ENCODE measurements at places on chromosomes 5 and 9. TPM values are rescaled to one million over a fixed set of nuclear protein-coding genes. Genes with fewer than 3 reads are reported as not detected.

Gene NR6A1
- under 0.01 TPM for total RNA-seq

Gene PCDHA7
- total RNA-seq = not detected

Gene PLGRKT
- total RNA-seq = 24.6 TPM

Gene TNFSF15
- total RNA-seq = not detected

- no peaks in the 10 kb centered on the region for H3K36me3 ChIP-seq
- H3K27me3 ChIP-seq = no peaks in the 10 kb centered on the region
- H3K4me3 ChIP-seq = no peak overlapping the region
- H3K4me1 ChIP-seq = no peaks in the 10 kb centered on the region
- DNase-seq = no peak
Measured at GRCh38 chr9:108636013-108636412, 219.8 kb downstream of the ACTL7B start.

GRCh38 chr9:14561929-14562405, 131.3 kb downstream of the ZDHHC21 start:
- H3K27ac ChIP-seq = no peak overlapping the region
- no peaks in the 10 kb centered on the region for H3K27me3 ChIP-seq
- no peaks in the 10 kb centered on the region for H3K36me3 ChIP-seq
- H3K4me1 ChIP-seq = no peaks in the 10 kb centered on the region
- no peak overlapping the region for H3K4me3 ChIP-seq
- no peak for DNase-seq

DNA sequence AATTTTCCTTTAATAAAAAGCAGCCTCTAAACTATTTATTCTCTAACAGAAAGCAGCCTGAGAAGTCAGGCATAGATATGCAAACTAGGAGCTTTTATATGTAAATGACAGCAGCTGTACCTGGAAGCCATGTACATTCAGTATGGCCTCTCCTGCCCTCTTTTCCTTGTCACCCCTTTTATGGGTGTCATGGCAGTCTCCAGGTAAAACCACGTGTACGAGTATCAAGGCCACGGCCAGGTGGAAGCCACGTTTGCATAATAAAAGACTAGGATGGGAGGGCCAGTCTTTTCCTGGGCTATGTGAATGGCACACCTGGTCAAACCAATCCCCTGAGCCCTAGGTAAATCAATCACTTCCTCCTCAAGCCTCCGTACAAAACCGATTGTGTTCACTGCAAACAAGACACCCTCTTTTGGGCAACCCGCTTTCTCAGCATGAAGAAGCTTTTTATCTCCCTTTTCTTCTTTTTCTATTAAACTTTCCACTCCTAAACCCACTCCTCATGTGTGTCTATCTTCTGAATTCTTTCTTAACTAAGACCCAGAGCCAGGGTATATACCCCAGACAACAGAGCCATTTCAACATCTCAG, 419.5 kb upstream of the CTNND2 start:
- H3K27me3 ChIP-seq = no peaks in the 10 kb centered on the region
- no peak overlapping the region for H3K4me3 ChIP-seq
- H3K4me1 ChIP-seq = no peaks in the 10 kb centered on the region
- H3K27ac ChIP-seq = no peak overlapping the region
- DNase-seq = no peak

GRCh38 chr5:7849681-7850394, 1.1 kb downstream of the CFAP90 start:
- H3K4me3 ChIP-seq = peak overlapping the region; percentile 56
- no peaks in the 10 kb centered on the region for H3K36me3 ChIP-seq
- H3K27ac ChIP-seq = peak overlapping the region; percentile 19
- peaks cover 7% of the 10 kb centered on the region for H3K4me1 ChIP-seq

DNA sequence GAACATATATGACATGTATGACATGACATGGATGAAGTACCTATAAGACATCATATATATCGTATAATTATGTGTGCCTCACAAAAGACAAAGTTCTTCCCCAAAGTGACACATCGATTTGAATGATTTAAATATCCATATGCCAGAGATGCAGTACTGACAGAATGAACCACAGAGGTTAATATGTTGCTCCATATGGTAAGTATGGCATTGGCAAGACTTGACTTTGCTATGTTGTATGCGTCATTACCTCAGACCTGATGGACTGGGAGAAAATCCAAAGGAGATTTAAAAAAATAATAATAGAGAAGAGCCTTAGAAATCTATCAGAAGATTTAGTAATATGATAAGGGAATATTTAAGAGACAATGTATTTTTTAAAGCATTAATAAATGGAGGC, 263.2 kb downstream of the PJA2 start:
- no peaks in the 10 kb centered on the region for H3K27me3 ChIP-seq
- H3K27ac ChIP-seq = no peak overlapping the region

GRCh38 chr9:125757834-125758233, 10.7 kb downstream of the PBX3 start:
- H3K36me3 ChIP-seq = no peaks in the 10 kb centered on the region
- DNase-seq = no peak
- H3K4me3 ChIP-seq = no peak overlapping the region
- no peak overlapping the region for H3K27ac ChIP-seq
- no peaks in the 10 kb centered on the region for H3K4me1 ChIP-seq

DNA sequence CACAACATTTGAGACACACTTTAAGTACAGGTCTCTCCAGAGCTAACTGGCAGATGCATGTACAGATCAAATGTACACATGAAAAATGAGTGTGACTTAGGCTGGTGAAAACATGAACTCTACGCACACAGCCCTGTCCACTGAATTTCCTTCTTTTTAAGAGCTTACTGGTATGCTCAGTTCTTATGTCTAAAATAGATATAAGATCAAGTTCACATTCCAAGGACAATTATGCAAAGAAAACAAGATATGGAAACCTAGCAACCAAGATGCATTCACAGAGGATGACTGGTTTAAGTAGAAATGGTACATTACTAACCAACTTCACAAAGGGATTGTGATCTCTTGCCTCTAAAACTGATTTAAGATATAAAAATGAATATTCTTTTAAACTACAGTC, 56.7 kb downstream of the TLE1 start:
- H3K4me1 ChIP-seq = no peaks in the 10 kb centered on the region
- H3K36me3 ChIP-seq = no peaks in the 10 kb centered on the region
- H3K4me3 ChIP-seq = no peak overlapping the region
- DNase-seq = no peak

DNA sequence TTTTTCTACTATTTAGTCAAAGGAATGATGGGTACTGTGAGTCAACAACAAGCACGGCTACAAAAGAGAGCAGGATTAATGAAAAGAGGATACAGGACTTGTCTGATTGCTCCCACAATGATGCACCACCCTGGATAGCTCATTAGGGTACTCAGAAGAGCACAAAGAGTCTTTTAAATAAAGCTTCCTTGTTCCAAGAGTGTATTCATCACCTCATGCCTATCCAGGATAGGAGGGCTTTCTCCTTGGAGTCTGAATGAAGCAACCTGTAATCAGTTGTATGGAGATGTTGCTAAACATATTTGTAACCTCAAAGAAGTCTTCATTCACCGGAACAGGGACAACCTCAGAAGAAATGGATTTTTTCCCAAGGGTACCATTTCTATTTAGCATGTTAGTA, 219.5 kb upstream of the TMEM161B start:
- no peaks in the 10 kb centered on the region for H3K4me1 ChIP-seq
- no peak overlapping the region for H3K27ac ChIP-seq
- no peaks in the 10 kb centered on the region for H3K36me3 ChIP-seq
- DNase-seq = no peak
- no peaks in the 10 kb centered on the region for H3K27me3 ChIP-seq

DNA sequence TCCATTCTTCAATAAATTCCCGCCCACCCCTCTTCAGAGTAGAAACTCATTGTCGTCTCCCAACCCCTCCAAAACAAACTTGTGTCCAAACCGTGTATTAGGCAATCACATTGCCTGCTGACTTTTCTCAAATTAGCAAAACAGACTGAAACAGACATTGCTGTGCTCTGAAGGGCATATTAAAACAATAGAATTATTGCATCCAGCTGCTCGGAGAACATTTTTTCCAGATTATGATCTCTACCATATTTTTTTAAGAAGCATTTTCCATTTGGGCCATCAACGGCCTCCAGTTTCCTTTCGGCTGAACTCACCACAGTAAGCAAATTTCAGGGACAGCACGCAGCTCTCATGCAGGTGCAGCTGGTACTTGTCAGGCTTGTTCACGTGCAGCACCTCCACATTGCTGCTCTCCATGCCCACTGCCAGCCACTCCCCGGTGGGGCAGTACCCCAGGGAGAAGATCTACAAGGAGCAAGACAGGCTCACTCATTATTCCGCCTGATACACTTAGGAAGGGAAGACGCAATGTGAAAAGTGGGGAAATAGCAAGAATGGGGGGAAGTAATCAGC, 104.1 kb downstream of the TLE1 start:
- no peaks in the 10 kb centered on the region for H3K4me1 ChIP-seq
- no peak for DNase-seq

GRCh38 chr5:105475401-105475800, 1912.8 kb upstream of the NUDT12 start:
- no peak overlapping the region for H3K4me3 ChIP-seq
- no peaks in the 10 kb centered on the region for H3K27me3 ChIP-seq
- DNase-seq = no peak
- no peaks in the 10 kb centered on the region for H3K4me1 ChIP-seq
- no peaks in the 10 kb centered on the region for H3K36me3 ChIP-seq
